SW 1271 (cell line): ENCODE measurements at places on chromosomes 7 and 10.

- no peak for DNase-seq
Observed at GRCh38 chr7:73642834-73643233, 18.5 kb upstream of the MLXIPL start.

DNA sequence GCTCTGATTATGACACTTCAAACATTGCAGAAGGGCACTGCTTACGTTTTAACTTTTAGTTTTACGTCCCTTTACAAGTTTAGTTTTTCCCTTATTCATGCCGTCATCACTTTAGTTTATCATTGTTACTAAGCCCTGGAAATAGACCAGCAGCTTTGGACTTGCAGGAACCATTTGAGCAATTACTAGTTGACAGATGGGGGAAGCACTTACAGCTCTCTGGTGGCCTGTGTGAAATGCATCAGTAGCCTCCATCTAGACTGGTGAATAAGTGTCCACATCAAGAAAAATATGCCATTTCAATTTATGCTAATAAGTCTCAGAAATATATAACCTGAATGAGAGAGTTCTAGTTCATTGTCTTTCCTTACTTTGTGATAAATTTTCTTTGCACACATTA, 194.9 kb upstream of the GRM3 start:
- DNase-seq: no peak

DNA sequence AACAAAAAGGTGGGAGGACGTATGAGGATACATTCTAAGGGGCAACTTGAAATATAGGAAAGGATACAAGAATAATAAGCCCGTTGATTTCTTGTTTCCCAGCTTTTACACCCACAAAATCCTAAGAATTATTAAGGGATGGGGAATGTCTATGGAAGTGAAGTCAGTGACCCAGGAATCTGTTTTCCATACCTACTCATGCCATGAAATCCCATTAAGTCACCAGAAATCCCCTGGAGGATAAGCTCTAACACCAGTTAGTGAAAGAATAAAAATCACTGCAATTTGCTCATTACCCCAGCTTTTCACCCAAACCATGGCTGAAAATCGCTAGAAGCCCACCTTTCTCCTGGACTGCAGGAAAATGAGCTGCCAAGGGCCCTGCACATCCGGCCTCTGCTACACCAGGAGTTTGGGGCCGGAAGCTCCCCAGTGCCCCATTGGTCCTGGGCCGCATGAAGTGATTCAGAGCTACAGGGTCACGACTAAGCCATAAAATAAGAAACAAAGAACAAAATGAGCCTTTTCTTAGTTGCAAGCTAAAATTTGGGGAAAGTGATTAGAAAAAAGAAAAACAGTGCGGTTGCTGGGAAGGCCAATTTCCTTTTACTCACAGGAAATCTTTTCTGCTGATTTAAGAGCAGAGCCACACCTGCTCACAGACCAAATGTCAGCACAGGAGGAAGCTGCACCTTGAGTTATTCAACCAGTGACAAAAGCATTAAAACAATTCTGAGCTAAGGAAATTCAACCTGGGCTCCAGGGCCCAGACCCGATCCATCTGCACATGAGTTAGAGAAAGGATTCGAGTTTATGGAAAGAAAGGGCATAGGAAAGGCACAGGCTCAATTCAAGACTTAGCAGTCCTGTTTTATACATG, 40.3 kb downstream of the HIPK2 start:
- no peak for DNase-seq

GRCh38 chr7:131501422-131501821, 55.0 kb downstream of the PODXL start:
- no peak for DNase-seq

- DNase-seq: no peak
Observed at GRCh38 chr10:13776861-13777311, 190.1 kb downstream of the PRPF18 start.

DNA sequence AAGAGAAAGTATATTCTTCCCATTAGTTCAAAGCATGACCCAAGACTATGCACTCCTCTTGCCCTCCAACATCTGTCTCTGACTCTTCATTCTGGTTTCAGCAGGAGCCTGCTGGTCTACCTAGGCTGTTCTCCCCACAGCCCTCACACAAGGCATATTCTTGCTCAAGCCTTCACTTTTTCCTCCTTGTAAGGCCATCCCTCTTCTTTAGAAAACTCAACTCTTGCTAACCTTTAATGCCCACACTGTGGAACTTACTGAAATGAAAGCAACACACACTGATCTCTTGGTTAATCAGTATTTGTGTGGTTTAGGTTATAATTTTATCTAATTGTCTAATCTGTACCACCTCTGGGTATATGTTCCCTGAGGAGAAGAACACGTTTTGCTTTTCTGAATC, 75.8 kb downstream of the PRKCQ start:
- no peak for DNase-seq

DNA sequence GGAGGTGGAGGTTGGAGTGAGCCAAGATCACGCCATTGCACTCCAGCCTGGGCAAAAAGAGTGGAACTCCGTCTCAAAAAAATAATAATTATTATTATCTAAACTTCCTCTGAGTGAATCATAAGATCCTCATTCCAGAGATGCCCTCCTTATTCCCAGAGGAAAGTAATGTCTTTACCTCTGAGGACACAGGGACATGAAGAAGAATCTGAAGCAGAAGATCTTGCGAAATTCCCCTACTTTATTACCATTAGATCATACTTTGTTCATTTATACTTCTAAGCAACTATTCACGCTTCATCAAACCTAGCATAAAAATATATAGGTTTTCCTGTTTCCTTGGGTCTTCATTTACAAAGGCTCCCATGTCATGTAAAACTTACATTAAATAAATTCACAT, 143.1 kb downstream of the ETV1 start:
- DNase-seq: no peak
